CD4-positive, alpha-beta memory T cell (primary cell): ENCODE measurements at places on chromosomes 4 and X. TPM values are rescaled to one million over a fixed set of nuclear protein-coding genes. Genes with fewer than 3 reads are reported as not detected.

DNA sequence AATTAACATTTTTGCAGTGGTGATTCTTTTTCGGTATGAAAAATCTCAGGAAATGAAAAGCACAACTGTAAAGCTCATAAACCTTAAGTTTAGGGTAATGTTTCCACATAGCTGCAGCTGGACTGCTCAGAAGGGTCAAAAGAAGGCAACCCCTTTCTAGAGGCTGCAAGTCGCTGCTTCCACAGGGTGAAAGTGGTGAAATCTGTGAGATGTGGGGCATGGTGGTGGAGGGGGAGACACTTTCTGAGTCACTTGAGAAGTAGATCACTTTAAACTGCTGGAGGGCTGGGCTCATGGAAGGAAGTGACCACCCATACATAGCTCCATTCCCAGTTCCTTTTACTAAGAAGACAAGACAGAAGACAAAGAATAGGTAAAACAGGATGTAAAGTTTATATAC lies 8.7 kb downstream of the SFRP2 start:
- no peak overlapping the region for H3K4me3 ChIP-seq
- no peak for DNase-seq
- H3K36me3 ChIP-seq: no peaks in the 10 kb centered on the region
- peaks cover 3% of the 10 kb centered on the region for H3K27me3 ChIP-seq
- no peak overlapping the region for H3K27ac ChIP-seq

The OPRPN gene
- not detected for total RNA-seq

- DNase-seq: no peak
- no peaks in the 10 kb centered on the region for H3K27me3 ChIP-seq
- no peaks in the 10 kb centered on the region for H3K36me3 ChIP-seq
- no peak overlapping the region for H3K4me3 ChIP-seq
- no peak overlapping the region for H3K27ac ChIP-seq
Measured at GRCh38 chrX:17007134-17007768, 60.8 kb downstream of the REPS2 start.

The TMEM154 gene
- 38.6 TPM for total RNA-seq

- no peaks in the 10 kb centered on the region for H3K27me3 ChIP-seq
- H3K4me3 ChIP-seq: no peak overlapping the region
- no peaks in the 10 kb centered on the region for H3K36me3 ChIP-seq
- DNase-seq: no peak
- no peak overlapping the region for H3K27ac ChIP-seq
Measured at GRCh38 chr4:118086344-118086743, 52.1 kb downstream of the NDST3 start.

DNA sequence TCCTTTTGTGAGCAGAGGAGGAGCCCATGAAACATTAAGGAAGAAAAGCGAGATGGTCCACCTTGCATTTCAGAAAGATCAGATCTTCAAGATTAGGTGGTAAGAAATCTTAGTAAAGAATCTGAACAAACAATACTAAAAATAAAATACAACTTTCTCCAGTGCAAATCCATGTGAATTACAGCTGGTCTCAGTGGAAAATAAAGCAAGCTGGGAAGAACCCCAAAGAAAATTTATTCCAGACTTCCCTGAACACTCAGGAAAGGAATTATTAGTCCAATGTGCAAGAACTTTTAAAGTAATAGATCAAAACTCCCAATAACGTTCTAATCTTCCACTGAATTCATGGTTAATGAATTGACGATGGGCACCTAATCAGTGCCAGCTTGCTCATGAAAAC lies 37.3 kb upstream of the C1QTNF7 start:
- H3K4me3 ChIP-seq: no peak overlapping the region
- no peak for DNase-seq
- no peaks in the 10 kb centered on the region for H3K4me1 ChIP-seq
- H3K27me3 ChIP-seq: no peaks in the 10 kb centered on the region
- H3K36me3 ChIP-seq: no peaks in the 10 kb centered on the region
- H3K27ac ChIP-seq: no peak overlapping the region

The HSFX2 gene
- 0.64 TPM for total RNA-seq

The TMEM47 gene
- total RNA-seq: not detected
